Stimulated activated CD4-positive, alpha-beta T cell treated with anti-CD3 and anti-CD28 coated beads, Interleukin-1b, Interleukin-23, amount 100 ng/mL, for 24 hours (primary cell): ENCODE measurements at places on chromosomes 1 and 21.

GRCh38 chr1:21154717-21155116, 22.0 kb downstream of the EIF4G3 start:
- DNase-seq: no peak

DNA sequence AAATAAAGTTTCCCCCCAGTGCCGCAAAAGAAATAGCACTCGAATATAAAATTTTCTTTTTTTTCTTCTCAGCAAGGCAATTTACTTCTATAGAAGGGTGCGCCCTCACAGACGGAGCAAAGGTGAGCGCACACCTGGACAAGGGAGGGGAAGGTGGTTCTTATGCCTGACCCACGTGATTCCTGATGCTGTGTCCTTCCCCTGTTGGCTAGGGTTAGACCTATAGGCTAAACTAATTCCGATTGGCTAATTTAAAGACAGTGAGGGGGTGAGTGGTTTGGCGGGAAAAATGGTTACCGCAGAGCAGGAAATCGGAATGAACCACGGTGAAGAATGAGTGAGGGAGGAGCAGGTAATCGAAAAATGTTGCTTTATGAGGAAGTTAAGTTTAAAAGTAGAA, 607 bp upstream of the FAAH start:
- DNase-seq: no peak

DNA sequence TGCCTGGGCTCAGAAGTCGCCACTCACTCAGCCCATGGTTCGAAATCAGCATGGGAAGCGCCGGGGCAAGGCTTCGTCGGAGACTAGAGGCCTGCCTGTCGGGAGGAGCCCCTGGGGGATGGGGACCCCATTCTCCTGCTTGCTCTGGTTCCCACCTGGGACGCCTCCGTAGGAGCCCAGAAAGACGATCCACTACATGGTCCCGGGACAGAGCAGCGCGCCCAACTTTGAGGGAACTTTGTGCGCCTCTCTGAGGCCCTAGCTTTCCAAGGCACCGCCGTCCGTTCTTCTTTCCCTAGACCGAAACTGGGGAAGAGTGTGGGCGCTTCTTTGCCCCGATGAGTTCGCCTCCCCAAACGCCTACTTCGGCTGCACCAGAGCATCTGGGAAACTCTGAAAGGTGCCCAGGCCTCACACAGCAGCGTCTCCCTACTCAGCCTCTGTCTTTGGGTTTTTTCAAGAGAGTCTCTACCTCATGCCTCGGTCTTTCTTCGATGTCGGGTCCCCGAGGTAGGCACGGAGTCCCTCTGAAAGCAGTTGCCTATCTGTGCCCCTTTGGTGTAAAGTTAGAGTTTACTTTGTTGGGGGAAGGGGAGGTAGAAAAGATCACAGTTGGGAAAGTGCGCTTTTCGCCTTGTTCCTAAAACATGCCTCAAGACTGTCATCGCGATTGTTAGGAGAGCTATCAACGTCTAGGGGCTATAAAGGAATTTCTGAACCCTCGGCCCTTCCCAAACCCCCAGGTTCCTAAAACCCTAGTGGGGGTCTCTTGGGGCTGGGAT, 14.0 kb downstream of the NR5A2 start:
- DNase-seq: no peak

DNA sequence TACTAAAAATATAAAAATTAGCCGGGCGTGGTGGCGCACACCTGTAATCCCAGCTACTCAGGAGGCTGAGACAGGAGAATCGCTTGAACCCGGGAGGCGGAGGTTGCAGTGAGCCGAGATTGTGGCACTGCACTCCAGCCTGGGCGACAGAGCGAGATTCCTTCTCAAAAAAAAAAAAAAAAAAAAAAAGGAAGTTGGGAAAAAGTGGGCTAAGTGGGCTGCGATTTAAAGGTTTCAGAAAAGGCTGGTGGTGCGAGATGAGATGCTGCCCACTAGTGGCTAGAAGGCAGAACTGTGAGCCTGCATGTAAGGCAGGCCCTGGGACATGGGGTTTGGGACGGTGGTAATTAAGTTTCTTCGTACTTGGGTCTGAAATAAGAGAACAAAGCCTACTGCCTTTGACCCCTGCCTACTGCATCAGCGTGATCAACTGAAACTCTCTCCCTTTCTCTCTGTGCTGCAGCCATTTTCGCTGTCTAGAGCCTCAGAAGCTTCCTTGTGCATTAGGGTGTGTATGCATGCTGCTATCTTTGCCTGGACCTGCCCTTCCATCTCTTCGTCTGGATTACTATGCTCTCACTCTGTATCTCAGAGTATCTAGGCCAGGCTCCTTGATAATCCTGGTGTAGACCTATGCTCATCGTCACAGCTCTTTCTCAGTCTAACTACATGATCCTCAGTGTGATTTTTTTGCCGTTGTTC, 12.4 kb downstream of the FMOD start:
- no peak for DNase-seq

DNA sequence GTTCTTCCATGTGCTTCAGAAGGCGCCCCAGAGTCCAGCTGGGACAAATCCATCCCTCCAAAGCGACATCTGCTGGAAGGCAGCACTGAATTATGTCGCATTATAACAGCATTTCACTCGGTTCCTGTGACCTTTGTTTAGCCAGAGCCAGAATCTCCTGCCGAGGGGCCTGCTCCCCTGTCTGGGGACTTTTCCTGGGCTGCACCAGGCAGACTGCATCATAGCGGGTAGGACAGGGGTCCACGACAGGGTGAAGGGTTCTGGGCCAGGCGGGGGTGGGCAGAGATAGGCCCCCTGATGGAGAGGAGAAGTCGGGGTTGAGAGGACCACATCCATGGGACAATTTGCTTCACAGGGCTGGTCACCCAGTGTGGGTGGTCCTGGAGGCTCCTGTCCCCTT, 276.9 kb downstream of the MATN1 start:
- DNase-seq: no peak

GRCh38 chr1:219585837-219586455, 27.0 kb downstream of the ZC3H11B start:
- no peak for DNase-seq

DNA sequence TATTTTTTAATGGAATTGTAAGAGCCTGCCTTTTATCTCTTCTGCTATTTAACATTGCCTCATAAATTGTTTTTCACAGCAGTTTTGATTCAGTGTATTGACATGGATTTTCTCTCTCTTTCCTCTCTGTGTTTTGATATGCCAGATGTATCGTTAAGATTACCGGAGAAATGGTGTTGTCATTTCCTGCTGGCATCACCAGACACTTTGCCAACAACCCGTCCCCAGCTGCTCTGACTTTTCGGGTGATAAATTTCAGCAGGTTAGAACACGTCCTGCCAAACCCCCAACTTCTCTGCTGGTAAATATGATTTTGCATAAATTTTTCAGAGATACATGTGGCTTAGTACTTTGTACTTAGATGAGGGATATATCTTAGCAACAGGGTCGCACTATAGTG, 23.1 kb upstream of the DYNLT5 start:
- DNase-seq: no peak

GRCh38 chr1:244053831-244054230, 2.7 kb downstream of the ZBTB18 start:
- DNase-seq: no peak

- DNase-seq: no peak
Observed at GRCh38 chr1:234584926-234585325, 25.1 kb downstream of the IRF2BP2 start.

DNA sequence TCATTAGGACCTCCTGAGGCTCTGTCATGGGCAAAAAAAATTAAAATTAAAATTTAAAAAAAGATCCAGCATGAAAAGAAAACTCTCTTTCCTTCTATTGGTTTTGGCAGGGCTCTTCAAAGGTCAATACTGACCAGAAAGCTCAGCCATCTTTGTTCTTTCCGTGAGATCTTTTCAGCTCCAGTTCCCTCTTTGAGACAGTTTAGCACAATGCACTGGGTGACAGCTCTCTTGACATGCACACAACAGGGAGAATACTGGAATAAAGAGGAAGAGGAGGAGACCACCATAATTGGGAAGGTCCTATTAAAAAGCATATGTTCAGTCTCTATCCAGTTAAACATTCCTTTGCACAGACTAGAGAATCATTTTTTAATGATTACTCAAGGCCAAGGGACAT, 6.3 kb downstream of the LIX1L start:
- DNase-seq: no peak
